ENCODE measurements at places on chromosomes 7 and 10.

DNA sequence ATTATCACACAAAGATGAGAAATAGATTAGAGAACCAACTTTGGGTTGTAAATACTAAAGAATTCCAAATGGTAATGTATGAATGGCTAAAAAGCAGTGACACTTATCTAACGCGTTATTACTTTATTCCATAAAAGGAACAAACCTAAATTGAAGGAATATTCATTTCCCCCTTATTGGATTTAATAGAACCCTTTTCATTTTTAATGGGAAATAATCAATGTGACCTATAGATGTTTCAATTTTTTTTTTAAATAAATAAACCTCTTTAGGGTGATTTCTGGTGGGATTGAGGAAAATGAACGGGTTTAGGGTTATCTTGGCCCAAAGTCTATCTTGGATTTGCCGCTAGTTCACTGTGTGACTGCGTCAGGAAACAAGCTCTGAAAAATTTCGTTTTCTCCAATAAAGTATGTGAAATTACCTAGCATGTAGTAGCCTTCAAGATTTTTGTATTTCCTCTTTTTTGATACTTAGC, 1.9 kb upstream of the ACBD5 start:
- no peak for DNase-seq

- DNase-seq = no peak
These were observed 177.9 kb downstream of the RNF133 start for GRCh38 chr7:122520971-122521555.

- DNase-seq = no peak
These were observed 133.7 kb upstream of the ZMIZ1 start for GRCh38 chr10:78934994-78935602.

DNA sequence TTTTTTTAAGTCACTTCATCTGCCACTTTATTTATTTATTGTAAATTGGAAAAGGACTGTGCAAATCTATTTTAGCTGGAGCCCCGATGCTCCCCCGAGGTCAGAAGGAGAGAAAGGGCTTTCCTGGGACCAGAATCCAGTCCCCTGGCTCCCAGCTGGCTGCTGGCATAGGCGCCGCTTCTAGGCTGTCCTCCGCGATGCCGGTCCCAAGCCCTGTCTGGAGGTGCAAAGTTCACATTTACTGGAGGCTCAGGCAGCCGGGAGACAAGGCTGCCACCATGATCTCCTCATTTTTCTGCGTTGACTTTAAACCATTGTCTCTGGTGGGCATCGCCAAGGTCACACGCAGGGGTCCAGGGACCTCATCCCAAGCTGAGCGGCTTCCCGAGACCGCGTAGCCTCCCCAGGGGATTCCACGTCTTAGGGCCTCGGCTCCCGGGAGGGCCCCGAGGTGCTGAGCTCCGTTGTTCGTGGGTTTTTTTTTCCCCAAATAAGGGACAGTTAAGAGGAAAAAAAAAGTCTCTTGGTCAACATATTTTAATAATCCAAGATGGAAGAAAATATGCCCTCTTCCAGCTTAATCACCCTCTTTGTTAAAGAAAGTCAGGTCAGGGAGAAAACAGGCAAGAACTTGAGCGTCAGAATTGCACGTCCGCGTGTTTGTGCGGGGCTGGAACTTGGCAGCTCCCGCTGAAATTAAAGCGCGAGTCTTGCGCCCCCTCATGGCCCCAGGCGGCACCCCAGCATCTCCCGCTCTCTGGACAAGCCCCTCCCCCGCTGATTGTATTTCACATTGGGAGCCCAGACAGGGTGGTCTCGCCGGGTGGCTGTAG, 11.9 kb downstream of the RGR start:
- DNase-seq = no peak

DNA sequence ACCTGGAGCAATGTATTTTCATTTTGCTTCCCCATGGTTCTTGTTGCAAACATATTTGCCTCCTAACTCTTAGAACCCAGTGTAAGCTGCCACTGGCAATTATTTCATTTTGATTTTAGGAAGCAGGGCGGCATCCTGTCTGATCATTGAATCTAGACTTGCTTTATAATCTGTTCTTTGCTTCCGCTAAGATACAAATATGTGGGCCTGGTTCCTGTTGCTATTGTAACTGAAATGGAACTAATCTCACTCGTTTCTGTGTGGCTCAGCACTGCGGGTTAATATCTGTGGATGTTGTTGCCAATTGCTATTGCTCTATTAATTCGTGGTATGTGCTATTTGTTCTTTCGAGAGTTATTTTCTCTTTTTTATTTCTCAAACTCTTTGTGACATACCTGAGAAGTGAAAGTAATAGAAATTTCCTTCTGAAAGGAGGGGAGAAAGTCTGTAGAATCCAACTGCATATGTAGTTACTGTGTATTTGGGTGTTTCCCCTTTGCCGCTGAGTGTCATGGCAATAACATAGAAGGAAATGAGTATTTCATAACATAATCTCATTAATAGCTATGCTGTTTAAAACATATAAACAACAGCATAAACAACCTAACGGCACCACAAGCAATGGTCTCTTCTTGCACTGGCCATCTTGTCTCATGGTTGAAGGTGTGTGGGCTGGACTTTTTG, 62.4 kb downstream of the FZD1 start:
- no peak for DNase-seq

DNA sequence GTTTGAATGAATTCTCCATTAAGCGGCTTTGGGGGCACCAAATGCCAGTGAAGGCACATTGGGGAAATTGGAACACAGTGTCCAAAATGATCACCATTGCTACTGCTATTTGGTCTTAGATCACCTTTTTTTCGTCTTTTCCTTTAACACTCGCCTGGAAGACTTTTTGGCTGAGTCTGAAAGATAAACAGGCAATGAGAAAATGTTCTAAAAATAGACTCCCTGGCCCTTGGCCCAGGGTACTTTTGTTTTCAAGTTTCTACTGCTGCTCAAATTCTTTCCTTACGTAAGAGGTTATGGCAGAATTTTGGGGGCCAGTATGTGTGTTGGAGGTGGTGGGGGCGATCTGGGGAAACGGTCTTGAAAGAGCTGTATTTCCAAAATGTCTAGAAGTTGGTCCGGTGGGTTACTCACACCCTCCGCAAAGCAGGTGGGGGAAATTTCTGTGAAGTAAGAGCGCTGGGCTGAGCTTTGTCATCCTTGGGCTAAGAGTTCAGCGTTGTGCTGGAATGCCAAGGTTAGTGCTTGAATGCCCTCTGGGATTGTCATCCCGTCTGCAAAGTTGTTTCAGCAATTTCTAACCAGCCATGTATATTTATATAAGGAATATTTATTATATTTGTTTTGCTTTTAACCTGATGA, 1.3 kb upstream of the ITPRIP start:
- peak; percentile 81 for DNase-seq
